Adrenal gland (tissue), 19 donors: ENCODE measurements at places on chromosomes 7 and 10. TPM values are rescaled to one million over a fixed set of nuclear protein-coding genes. Genes with fewer than 3 reads are reported as not detected.

MALRD1 gene
- 0.48 TPM for polyA plus RNA-seq

ITGA8 gene
- polyA plus RNA-seq = 20.6 TPM

MSMB gene
- polyA plus RNA-seq = not detected

DKK1 gene
- 0.31 TPM for polyA plus RNA-seq
